Natural killer cell (primary cell): ENCODE measurements at places on chromosomes 4 and X. TPM values are rescaled to one million over a fixed set of nuclear protein-coding genes. Genes with fewer than 3 reads are reported as not detected.

- no peak overlapping the region for H3K27ac ChIP-seq
- no peaks in the 10 kb centered on the region for H3K4me1 ChIP-seq
Measured at GRCh38 chr4:4203688-4204400, 22.9 kb downstream of the OTOP1 start.

DNA sequence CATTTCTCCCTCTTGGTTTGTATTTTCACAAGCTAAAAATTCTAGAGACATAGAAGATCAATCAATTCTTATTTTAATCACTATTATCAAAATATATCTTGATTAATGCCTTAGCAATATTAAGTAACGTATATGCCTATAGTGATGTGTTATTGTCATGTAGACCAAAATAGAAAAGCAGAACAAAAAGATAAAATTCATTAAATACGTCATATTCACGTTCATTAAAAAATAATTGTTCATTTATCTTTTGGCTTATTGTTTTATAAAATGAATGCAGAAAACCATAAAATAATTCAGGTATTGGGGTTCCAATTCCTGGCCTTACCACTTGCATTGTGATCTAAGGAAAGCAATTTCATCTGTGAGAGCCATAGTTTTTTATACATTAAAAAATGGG is 72.2 kb downstream of the AMELX start:
- no peak for DNase-seq
- no peaks in the 10 kb centered on the region for H3K27me3 ChIP-seq
- no peak overlapping the region for H3K4me3 ChIP-seq
- no peaks in the 10 kb centered on the region for H3K4me1 ChIP-seq
- H3K36me3 ChIP-seq = no peaks in the 10 kb centered on the region

DNA sequence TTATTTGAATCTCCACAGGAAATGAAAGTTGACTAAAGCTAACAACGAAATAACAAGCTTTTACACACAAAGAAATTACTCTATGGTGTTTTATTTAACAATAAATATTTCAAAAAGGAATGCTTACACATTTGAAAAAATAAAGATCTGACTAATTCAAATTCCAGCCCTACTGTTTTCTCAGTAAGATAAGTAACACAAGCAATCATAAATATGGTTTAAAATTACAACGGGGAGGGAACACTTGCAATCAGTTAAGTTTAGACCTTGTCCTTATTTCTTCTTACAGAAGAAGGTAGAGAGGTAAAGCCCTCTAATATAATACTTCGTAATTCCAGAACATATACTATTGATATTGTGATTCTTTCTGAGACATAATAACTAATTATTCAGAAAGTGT is 158.5 kb downstream of the DHX15 start:
- H3K4me3 ChIP-seq = no peak overlapping the region
- no peaks in the 10 kb centered on the region for H3K36me3 ChIP-seq
- H3K4me1 ChIP-seq = no peaks in the 10 kb centered on the region
- no peak for DNase-seq
- no peak overlapping the region for H3K27ac ChIP-seq

DNA sequence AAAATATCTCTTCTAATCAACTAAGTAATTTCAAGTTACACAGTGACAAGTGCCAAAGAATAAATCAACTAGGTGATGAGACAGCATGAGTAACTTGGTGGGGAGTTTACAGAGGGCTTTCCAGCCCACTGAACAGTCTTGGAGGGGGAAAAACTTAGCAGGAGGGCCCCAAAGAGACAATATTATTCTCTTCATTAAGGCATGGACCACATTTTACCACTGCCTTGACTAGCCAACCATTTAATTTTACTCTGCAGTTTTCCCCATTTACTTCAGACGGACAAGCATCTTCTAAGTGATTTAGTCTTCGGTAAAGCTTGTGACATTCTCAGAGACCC is 25.3 kb upstream of the GATB start:
- H3K27ac ChIP-seq = no peak overlapping the region
- no peaks in the 10 kb centered on the region for H3K36me3 ChIP-seq
- no peak overlapping the region for H3K4me3 ChIP-seq
- H3K4me1 ChIP-seq = no peaks in the 10 kb centered on the region

DNA sequence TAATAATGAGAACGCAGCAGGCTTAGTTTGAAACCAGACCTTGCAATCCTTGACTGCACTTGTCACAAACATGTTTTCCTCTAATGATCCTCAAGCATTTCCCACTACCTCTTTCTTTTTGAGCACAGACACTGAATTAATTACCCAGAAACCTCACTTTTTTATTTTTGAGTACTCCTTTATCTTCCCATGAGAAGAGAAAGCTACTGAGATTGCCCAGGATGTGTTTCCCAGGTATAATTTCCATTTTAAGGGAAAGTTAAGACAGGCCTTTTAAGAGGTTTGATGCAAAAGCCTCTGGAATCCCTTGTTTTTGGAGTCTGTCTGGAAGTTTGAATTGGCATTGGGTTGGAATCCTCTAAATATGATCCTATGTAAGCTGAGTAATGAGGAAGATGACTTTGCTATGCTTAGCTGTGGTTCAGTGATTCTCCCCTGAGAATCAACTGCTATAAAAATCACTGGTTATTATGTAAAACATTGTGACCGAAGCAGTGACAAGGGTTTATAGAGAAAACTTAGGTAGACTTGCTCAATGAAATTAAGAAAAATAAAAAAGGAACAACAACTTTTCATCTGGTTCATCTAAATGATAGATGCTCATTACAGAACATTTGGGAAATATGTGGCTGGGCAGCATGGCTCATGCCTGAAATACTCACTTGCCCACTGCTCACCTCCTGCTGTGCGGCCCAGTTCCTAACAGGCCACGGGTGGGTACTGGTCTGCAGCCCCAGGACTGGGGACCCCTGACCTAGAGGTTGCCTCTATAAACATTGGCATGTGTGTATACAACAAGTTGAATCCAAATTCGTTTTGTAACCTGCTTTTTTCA is 10.8 kb upstream of the RHOH start:
- H3K4me1 ChIP-seq = peaks cover 5% of the 10 kb centered on the region
- DNase-seq = no peak
- peak overlapping the region; percentile 70 for H3K27ac ChIP-seq
- no peak overlapping the region for H3K4me3 ChIP-seq

- H3K4me3 ChIP-seq = no peak overlapping the region
- no peak overlapping the region for H3K27ac ChIP-seq
- DNase-seq = no peak
- H3K36me3 ChIP-seq = no peaks in the 10 kb centered on the region
Measured at GRCh38 chr4:58048491-58048890, 938.3 kb upstream of the IGFBP7 start.

- H3K36me3 ChIP-seq = no peaks in the 10 kb centered on the region
- H3K27me3 ChIP-seq = no peaks in the 10 kb centered on the region
- no peak for DNase-seq
- H3K27ac ChIP-seq = no peak overlapping the region
- no peak overlapping the region for H3K4me3 ChIP-seq
Measured at GRCh38 chr4:76540486-76540885, 105.5 kb downstream of the SHROOM3 start.

- no peak overlapping the region for H3K4me3 ChIP-seq
- H3K36me3 ChIP-seq = no peaks in the 10 kb centered on the region
- H3K4me1 ChIP-seq = no peaks in the 10 kb centered on the region
- no peak overlapping the region for H3K27ac ChIP-seq
Measured at GRCh38 chr4:76526585-76526990, 91.6 kb downstream of the SHROOM3 start.

DNA sequence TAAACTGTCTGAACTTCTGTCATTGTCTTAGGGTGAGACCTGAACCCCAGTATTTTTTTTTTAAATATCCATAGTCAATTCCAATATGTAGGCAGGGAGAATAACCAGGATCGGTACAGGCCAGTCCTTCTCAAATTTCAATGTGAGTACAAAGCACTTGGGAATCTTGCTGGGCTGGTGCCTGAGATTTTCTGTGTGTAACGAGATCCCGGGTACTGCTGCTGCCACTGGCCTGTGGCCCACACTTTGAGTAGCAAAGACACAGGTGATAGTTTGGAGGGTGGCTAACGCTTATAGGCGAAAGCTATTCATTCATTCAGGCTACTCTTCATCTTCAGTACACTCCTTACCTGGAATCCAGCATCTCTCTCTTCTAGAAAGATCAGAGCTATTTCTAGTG is 923.6 kb upstream of the TENM3 start:
- H3K27ac ChIP-seq = no peak overlapping the region
- H3K4me1 ChIP-seq = no peaks in the 10 kb centered on the region
- no peaks in the 10 kb centered on the region for H3K36me3 ChIP-seq

GRCh38 chr4:1907848-1908525 is 36.8 kb downstream of the NSD2 start:
- H3K36me3 ChIP-seq = peaks cover 8% of the 10 kb centered on the region
- H3K27me3 ChIP-seq = no peaks in the 10 kb centered on the region
- DNase-seq = no peak
- H3K27ac ChIP-seq = no peak overlapping the region
- H3K4me1 ChIP-seq = peaks cover 4% of the 10 kb centered on the region

- H3K4me3 ChIP-seq = peak within 1 kb of the TSS; percentile 67
- peak; percentile 62 for DNase-seq
- H3K27me3 ChIP-seq = no peaks in the 10 kb centered on the region
- H3K36me3 ChIP-seq = no peaks in the 10 kb centered on the region
- peak within 1 kb of the TSS; percentile 92 for H3K27ac ChIP-seq
- peaks cover 57% of the 10 kb centered on the region for H3K4me1 ChIP-seq
Measured at GRCh38 chr4:40196724-40197281, at the start of gene RHOH. Gene RHOH, plus strand, starts transcription at chr4:40197031. Its CDS starts 46,356 bp downstream, at chr4:40243387.

DNA sequence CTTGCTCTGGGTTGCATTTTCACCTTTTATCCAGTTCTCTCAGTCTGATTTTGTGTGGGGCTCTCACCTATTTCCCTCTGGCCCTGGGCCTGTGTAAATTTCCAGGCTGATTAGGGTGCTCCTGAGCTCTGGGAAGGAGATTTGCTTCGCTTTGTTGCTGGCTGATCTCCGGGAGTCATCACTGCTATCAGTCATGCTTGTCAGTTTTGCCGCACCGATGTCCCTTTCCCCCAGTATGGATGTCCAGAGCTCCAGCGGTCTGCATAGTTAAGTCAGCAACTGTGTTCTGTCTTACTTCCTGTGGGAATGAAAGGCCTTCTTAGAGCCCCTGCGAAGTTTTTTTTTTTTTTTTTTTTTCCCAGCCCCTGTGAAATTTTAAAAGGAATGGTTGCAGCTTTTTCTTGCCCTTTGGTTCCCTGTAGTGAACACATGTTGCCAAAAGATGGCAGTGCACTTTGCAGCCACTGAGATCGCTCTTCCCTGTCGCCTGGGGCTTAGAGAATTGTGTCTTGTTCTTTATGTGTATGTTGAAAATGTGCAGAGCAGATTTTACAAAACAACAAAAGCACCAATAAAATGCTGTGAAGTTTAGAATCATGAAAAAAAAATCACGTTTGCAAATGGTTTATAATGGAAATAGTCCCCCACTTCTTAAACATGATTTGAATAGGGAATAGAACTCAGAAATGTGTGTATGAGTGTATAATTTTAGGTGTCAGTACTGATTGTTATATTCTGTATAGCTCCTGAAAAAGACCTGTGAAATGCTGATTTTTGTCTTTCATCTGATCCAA is 109.1 kb upstream of the SLC4A4 start:
- H3K4me1 ChIP-seq = no peaks in the 10 kb centered on the region
- no peaks in the 10 kb centered on the region for H3K27me3 ChIP-seq
- DNase-seq = peak; percentile 13
- no peak overlapping the region for H3K4me3 ChIP-seq
- no peak overlapping the region for H3K27ac ChIP-seq

DNA sequence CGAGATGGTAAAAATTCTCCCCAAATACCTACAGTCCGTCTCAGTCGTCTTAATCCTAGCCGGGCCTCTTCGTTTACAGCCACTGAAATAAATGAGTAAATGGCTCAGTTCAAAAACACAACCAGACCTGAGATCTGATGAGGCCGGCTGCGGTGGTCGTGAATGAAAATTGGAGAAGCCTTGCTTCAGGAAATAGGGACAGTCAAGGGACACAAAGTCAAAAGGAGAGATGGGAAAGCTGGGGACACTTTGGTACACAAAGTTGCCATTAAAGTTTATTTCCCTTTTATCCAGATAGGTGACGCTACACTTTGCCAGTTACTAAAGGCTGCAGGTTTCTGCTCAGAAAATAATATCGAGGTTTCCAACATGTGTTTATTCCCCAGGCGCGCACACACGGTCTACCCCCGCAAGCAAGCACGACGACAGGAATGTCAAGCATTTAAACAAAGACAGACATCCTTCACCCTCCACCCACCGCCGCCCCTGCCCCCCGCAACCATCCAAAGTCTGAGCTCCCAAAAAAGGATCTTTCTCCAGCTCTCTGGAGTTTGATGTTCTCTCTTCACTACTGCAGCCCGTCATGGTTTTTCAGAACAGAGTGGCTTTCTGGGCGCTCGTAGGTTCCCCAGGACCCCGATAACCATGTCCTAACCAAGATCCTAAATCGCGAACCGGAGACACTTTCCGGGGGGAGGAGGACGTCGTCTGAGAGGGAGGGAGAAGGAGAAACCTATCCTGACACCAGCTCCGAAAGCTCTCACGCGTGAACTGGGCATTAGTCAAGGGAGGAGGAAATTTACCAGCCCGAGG is 1.3 kb upstream of the PCDH7 start:
- peaks cover 33% of the 10 kb centered on the region for H3K27me3 ChIP-seq
- H3K27ac ChIP-seq = no peak overlapping the region
- H3K4me3 ChIP-seq = no peak overlapping the region
- H3K36me3 ChIP-seq = no peaks in the 10 kb centered on the region
- no peak for DNase-seq

DNA sequence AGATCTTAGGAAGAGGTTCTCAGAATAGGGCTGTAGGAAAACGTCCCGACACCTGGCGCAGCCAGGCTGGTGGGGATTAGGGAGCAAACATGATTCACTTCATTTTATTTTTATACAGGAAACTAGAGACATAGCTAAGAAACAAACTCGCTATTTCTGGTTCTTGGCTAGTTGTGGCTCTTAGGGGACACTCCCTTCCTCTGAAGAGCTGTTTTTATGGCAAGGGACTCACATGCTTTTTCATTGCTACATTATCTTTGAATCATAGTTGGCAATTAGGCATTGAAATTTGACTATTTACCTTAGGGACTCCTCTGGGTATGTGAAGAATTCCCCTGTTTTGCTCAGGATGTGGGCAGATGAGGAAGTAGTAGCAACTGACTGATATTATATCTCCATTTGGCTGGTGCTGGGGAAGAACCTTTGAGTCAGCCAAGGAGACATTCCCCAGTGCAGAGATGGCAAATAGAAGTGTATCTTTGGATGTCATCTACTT is 174.5 kb downstream of the SMIM20 start:
- H3K4me3 ChIP-seq = no peak overlapping the region
- DNase-seq = no peak
- H3K27ac ChIP-seq = no peak overlapping the region
- H3K4me1 ChIP-seq = peaks cover 7% of the 10 kb centered on the region

- H3K36me3 ChIP-seq = no peaks in the 10 kb centered on the region
- H3K4me1 ChIP-seq = peaks cover 3% of the 10 kb centered on the region
- no peak for DNase-seq
- H3K27ac ChIP-seq = no peak overlapping the region
- H3K4me3 ChIP-seq = no peak overlapping the region
Measured at GRCh38 chr4:48022192-48022799, 5.7 kb downstream of the NIPAL1 start.

Gene SLITRK2
- total RNA-seq = not detected
